ENCODE measurements at places on chromosomes 2 and 18. TPM values are rescaled to one million over a fixed set of nuclear protein-coding genes. Genes with fewer than 3 reads are reported as not detected.

GKN1 gene
- total RNA-seq, result not detected

PUM2 gene
- 25.7 TPM for total RNA-seq

GRCh38 chr2:85189606-85190270, 56.5 kb downstream of the TCF7L1 start:
- DNase-seq, result no peak

LRRTM4 gene
- total RNA-seq, result 1.5 TPM

FN1 gene
- 3,314 TPM for total RNA-seq
